ENCODE measurements at places on chromosomes 1 and 21.

GRCh38 chr1:2136386-2137235, 58.0 kb downstream of the FAAP20 start:
- DNase-seq, result no peak

DNA sequence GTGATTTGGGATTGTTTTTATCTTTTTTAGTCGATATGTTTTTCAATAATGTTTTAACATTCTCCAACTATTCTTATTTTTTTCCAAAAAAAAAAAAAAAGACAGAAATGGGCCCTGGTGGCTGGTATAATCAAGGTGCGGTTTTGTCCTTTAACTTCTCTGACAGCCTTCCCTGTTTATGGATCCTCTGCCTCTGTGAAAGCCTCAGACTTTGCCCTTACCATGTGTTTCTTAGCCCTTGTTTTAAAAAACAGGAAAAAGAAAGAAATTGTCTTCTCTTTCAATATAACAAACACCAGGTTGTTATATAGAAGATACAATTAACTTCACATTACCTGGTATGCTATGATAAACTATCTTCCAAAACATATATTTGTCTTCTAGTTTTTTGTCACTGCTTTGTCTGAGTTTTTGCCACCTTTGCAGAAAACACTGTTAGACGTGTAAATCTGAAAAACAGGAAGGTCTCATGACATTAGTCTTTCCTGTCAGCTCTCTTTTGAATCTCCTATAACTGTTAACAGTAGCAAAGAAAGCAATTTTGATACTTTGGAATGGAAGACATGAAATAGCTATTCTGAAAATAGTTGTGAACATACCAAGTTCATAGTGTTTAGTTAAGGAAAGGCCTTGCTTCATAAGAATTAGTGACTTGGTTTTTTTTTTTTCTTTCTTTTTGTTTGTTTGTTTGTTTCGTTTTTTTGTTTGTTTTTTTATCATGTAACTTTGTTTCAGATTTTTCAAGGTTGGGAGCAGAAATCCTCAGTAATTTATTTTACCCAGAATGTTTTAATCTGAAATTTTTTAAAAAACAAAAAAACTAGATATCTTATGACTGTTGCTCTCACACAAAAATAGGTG, 31.7 kb upstream of the CACYBP start:
- DNase-seq, result no peak

DNA sequence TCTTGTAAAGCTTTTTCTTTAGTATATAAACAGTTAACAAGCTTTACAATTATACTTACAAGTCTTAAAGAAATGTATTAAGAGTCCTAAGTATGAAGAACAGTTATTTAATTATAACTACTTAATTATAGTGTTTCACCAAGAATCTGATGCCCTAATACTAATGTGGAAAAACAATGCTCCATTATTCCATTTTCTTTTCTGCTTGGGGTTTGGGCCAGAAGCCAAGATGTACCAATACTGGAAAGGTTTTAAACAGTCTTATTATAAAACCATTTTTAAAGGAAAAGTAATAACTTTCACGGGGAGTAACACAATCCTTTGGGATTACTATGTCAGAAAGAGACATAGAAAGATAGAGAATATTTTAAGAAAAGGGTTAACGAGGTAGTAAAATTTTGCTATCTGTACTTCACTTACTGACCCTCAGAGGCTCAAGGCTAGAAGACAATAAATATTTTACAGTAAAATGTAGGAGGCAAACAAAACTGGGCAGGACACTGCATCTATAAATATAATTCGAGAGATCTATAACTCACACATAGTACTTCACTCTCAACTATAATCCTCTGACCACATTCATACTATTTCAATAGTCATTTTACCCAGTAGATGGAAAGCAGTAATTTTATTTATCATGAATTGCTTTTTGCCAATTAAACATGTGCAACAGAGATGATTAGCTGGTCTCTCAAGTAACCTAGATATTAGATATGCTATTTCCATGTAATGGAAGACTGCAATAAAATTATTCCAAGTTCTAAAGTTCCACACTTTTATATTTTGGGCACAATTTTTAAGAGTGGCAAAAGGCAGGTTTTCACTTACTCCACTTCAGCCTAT, 63.9 kb downstream of the LTN1 start:
- DNase-seq, result no peak

- no peak for DNase-seq
Observed at GRCh38 chr1:205298191-205298994, 23.2 kb downstream of the NUAK2 start.

DNA sequence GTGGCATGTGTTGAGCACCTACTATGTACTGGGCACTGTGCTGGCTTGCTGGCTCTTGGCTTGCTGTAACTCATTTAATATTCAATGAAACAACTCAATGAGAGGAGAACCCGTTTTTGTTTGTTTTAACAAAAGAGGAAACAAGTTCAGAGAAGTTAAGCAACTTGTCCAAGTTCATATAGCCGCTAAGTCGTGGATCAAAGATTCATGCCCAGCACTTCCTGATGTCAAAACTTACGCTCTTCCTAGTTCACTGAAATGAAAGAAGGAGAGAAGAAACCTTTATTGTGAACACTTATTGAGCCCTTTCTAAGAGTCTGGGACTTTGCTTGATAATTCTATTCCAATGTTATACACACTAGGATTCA, 475.9 kb downstream of the PTPRU start:
- no peak for DNase-seq

- DNase-seq, result no peak
Observed at GRCh38 chr21:37642493-37642892, 273.8 kb downstream of the KCNJ6 start.

- no peak for DNase-seq
Observed at GRCh38 chr21:36478207-36478701, 1.7 kb downstream of the CLDN14 start.

DNA sequence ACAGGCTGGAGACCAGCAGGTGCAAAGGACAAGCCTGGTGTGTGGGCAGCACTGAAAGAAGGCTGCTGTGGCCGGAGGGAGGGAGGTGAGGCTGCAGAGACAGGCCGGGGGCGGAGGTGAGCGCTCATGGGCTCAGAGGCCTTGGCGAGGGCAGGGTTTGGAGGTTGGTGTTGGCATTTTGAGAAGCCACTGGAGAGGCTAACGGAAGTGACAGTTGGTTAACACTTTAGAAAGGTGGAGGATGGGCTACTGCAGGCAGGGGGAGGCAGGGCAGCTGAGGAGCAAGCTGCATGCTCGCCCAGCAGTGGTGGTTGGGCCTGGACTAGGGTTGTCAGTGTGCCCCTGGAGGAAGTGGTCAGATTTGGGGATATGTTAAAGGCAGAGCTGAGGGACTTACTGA, 37.5 kb downstream of the QSOX1 start:
- DNase-seq, result no peak

DNA sequence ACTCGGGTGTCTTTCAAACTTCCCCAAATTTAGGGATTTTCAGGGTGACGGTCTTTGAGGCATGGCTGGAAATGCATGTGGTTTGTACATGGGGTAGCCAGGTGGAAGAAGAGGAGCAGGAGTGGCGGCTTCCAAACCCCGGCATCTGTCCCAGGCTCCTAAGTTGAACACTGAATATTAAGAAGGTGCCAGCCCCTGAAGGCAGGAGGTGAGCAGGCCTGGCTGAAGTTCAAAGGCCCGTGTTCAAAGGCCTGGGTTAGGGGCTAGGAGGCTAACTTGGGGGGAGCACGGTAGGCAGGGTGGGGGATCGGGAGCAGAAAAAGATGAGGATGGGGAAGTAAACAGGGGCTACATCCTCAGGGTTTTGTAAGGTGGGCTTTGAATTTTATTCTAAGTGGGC, 42.8 kb downstream of the ELK4 start:
- DNase-seq, result no peak

GRCh38 chr1:30242168-30242567, 481.2 kb downstream of the MATN1 start:
- no peak for DNase-seq

GRCh38 chr21:37200641-37201480, 66.3 kb downstream of the VPS26C start:
- DNase-seq, result no peak

DNA sequence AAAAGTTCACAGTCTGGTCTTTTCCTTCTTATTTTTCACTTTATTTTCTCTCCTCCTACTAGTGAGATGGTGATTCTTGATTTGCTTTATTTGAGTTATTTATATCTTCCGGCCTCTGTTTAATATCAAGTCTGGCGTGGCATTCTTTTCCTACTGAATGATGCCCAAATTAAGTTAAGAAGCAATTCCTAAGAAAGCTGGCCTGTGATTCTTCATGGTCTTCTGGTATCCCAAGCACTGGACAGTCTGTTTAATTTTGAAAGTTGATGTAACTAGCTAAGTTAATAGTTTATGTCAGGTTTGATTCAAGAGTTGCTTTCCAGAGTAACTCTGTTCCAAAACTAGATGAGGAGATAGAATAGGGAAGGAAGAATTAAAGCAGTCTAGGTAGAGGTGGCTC, 9.2 kb upstream of the ENAH start:
- no peak for DNase-seq

GRCh38 chr1:94989911-94990473, 63.1 kb upstream of the CNN3 start:
- no peak for DNase-seq

DNA sequence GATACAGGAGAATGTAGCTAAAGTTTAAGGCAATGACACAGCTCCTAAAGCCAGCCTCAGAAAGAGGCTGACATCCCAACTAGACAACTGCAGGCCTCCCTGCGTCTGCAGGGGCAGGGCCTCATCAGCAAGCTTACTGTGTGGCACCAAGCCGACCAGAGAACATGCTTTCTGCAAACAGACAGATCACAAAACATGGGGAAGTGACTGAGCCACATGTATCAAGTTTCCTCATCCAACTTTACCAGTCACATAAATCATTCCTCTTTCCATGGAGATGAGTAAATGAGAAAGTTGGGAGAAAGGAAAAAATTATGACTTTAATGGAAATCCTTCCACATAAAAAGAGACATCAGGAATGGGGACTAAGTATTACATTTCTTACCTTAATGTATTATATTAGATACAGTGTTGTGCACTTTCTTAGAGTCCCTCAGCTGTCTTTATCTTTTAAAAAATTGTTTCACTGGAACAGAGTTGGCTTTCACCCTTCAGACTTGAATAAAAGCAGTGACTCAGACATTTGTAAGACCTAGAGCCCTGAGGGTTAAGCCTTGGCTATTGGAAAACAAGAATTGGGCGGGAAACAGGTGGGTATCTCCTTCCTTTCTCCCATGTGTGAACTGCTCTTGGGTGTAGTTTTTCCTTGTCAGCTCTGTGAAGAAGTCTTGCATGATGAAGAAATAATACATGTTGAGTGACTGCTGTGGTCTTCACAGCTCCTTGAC, 305.7 kb upstream of the SNX7 start:
- no peak for DNase-seq

DNA sequence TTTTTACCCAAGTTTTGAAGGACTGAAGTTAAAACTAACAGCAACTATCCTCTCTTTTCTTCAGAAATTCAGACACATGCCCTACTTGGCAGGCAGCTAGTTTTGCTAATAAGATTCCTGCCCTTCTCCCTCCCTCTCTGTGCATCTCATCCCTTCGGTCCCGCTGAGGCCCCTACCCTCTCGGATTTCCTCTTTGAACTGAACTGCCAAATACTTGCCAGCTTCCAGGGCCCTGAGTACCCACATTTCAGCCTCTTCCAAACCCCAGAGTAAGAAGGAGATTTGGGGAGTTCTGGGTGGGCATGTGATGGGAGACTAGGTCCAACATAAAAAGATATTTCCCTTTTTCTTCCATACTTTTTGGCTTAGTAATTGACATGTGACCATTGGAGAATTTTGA, 116.5 kb upstream of the JUN start:
- no peak for DNase-seq

- DNase-seq, result no peak
Observed at GRCh38 chr21:17658931-17659330, 46.2 kb upstream of the BTG3 start.

GRCh38 chr1:35571263-35571662, 1.9 kb upstream of the TFAP2E start:
- no peak for DNase-seq

DNA sequence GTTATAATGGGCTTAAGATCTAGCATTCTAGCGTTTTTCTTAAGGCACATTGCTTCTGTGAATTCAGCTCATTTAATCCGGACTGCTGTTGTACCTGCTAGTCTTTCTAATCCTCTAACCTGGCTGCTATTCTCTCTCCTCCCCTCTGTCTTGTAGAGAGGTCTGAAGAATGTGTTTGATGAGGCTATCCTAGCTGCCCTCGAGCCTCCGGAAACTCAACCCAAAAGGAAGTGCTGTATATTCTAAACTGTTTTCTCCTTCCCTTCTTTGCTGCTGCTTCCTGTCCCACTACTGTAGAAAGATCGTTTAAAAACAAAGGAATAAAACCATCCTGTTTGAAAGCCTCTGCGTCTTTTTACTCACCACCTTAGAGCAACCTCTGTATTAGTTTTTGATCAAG, 37.3 kb downstream of the CDC42 start:
- no peak for DNase-seq

GRCh38 chr1:68107771-68108170, 57.3 kb upstream of the DIRAS3 start:
- no peak for DNase-seq

DNA sequence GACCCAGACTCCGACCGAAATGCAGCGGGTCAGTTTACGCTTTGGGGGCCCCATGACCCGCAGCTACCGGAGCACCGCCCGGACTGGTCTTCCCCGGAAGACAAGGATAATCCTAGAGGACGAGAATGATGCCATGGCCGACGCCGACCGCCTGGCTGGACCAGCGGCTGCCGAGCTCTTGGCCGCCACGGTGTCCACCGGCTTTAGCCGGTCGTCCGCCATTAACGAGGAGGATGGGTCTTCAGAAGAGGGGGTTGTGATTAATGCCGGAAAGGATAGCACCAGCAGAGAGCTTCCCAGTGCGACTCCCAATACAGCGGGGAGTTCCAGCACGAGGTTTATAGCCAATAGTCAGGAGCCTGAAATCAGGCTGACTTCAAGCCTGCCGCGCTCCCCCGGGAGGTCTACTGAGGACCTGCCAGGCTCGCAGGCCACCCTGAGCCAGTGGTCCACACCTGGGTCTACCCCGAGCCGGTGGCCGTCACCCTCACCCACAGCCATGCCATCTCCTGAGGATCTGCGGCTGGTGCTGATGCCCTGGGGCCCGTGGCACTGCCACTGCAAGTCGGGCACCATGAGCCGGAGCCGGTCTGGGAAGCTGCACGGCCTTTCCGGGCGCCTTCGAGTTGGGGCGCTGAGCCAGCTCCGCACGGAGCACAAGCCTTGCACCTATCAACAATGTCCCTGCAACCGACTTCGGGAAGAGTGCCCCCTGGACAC, 534 bp downstream of the C1orf56 start:
- DNase-seq, result no peak

- no peak for DNase-seq
Observed at GRCh38 chr1:39896909-39897685, 4.6 kb downstream of the MYCL start.

GRCh38 chr1:32600034-32600433, 50.3 kb downstream of the ZBTB8OS start:
- DNase-seq, result no peak

DNA sequence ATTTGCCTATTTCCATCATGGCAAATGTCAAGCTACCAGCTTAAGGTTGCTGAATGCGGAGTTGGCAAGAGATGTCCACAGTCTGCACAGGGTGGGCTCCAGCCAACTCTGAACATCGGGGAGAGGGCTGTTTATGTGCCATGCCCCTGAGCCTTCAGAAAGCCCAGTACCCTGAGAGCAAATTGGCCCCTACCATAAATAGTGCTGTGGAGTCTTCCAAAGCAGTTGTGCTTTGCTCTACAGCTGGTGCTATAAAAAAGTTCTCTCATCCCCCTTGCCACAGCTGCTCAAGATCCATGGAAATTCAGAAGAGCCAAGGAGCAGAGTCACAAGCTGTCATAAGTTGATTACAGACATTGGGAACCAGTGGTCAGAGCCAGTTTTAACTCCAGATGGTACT, 85.6 kb upstream of the CLDN14 start:
- no peak for DNase-seq

GRCh38 chr1:223747838-223748335, 35.5 kb downstream of the CAPN2 start:
- no peak for DNase-seq
